Smooth muscle cell of the umbilical artery (primary cell): ENCODE measurements at places on chromosomes 4 and X. TPM values are rescaled to one million over a fixed set of nuclear protein-coding genes. Genes with fewer than 3 reads are reported as not detected.

FMR1 gene
- total RNA-seq = 25.2 and 27.0 TPM in 2 replicates

HTR2C gene
- not detected in 2 replicates for total RNA-seq

BTC gene
- under 0.01 and 0.18 TPM in 2 replicates for total RNA-seq

MAGEC3 gene
- not detected in 2 replicates for total RNA-seq

KCND1 gene
- total RNA-seq = 0.89 and 2.6 TPM in 2 replicates

POLN gene
- 5.3 TPM in 2 replicates for total RNA-seq

TRAPPC2 gene
- 12.1 and 14.3 TPM in 2 replicates for total RNA-seq

GATA1 gene
- not detected in 2 replicates for total RNA-seq

FAM149A gene
- total RNA-seq = 0.89 and 1.7 TPM in 2 replicates

GAGE12H gene
- total RNA-seq = not detected in 2 replicates

MAGED4 gene
- total RNA-seq = 53.1 and 89.1 TPM in 2 replicates

PLP1 gene
- total RNA-seq = not detected in 2 replicates

SLC30A9 gene
- total RNA-seq = 74.5 and 120 TPM in 2 replicates
